ENCODE measurements at places on chromosomes 6 and 20.

- DNase-seq: no peak
Measured at GRCh38 chr6:113734982-113735381, 122.2 kb upstream of the MARCKS start.

DNA sequence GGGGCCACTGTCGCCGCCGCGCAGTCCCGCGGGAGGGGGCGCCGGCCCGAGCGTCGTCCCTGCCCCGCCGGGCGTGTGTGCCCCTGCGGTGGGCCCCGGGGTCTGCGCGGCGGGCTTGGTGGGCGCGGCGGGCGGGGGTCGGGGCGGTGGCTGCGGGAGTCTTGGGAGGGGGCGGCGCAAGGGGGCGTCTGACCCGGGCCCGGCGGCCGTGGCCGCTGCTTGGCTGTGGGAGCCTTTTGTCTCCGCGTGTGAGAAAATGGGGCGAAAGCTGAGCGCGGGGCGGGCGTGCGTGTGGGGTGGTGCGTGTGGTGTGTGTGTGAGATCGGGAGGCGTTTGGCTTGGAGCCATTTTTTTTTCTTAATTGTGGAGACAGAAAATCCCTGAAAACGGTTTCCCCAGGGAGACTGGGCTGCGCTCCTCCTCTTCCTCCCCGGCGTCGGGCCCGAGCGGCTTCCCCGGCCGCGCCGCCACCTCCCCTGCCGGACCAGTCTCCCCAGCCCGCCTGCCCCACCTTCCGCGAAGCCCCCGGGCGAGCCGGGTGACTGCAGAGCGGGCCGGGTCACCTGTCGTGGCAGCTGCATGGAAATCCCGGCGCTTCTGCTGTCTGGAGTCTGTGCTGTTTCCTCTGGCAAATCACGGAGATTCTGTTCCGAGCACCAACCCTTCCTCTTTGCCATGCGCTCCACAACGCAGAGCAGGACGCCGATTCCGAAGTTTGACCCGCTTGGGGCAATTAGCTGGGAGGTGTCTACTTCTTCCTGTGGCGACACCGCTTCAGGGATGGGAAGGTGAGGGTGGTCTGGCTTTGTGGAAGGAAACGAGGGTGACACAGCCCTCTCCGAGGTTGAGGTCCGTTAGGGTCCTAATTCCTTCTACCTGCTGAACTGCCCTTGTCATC is 64.4 kb downstream of the GTF2H5 start:
- DNase-seq: no peak

- DNase-seq: no peak
Measured at GRCh38 chr6:145507239-145507638, 228.1 kb downstream of the EPM2A start.

DNA sequence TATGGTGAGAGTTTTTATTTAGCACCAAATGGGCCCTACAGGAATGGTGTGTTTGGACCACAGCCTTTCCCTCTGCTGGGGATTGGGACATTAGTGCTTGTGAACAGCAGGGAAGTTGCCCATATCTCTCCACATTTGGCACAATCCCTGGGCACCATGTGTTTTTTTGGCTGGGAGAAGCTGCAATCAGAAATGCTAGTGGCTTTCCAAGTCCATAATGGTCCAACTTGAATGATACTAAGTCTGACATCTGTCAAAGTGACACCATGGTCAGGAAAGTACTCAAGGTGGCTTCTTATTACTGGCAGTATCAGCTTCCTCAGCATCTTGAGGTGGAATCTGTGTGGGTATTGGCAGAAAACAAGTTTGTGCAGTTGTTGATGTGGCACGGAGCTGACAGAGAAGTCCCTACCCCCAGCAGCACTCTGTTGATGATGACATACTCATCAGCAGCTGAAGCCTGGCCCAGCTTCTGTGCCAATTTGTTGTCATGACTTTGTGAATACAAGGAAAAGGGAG is 53.0 kb downstream of the SASH1 start:
- DNase-seq: no peak

- no peak for DNase-seq
Measured at GRCh38 chr6:157853018-157853805, 30.2 kb downstream of the SNX9 start.

DNA sequence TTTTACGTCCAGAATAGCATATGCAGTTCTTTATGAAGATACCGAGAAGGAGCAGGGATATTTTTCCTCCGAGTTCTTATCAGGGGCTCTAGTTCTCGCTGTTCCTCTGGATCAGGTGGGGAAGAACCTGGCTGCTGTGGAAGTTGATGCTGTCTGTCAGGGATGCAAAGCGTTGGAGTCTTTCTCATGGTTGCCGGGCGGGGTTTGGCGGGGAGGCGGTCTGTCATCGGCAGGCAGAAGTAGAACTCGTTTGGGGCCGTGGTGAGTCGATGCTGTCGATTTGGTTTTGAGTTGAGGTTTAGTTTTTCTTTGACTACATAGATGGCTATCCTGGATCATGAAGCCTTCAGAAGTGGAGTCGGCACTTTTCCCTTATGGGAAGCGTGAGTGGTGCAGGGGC is 691.2 kb downstream of the QKI start:
- DNase-seq: no peak

- no peak for DNase-seq
Measured at GRCh38 chr6:111743862-111744692, 129.2 kb downstream of the FYN start.

- no peak for DNase-seq
Measured at GRCh38 chr20:57265336-57265996, 975 bp downstream of the BMP7 start.

GRCh38 chr6:136860043-136860442 is 37.7 kb downstream of the PEX7 start:
- no peak for DNase-seq

DNA sequence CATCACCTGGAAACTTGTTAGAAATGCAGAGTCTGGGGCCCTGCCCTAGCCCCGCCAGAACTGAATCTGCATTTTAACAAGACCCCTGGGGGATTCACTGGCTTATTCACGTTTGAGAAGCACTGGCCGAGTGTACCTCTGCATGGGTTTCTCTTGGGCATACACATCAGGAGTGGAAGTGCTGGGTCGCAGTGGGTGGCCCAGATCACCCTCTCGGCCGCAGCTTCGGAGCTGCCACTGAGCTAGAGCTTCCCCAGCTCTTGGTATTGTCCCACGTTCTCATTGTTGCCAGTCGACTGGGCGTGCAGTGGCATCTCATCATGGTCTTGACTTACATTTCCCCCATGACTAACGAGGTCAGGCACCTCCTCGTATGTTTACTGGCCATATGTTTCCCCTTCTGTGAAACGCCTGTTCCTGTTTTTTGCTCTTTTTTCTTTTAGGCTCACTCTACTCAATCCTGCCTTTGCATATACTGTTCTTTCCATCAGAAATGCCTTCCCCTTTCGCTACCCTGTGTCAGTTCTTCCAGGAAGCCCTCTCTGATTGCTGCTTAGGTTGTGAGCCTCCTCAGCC is 3.0 kb upstream of the DLGAP4 start:
- no peak for DNase-seq

DNA sequence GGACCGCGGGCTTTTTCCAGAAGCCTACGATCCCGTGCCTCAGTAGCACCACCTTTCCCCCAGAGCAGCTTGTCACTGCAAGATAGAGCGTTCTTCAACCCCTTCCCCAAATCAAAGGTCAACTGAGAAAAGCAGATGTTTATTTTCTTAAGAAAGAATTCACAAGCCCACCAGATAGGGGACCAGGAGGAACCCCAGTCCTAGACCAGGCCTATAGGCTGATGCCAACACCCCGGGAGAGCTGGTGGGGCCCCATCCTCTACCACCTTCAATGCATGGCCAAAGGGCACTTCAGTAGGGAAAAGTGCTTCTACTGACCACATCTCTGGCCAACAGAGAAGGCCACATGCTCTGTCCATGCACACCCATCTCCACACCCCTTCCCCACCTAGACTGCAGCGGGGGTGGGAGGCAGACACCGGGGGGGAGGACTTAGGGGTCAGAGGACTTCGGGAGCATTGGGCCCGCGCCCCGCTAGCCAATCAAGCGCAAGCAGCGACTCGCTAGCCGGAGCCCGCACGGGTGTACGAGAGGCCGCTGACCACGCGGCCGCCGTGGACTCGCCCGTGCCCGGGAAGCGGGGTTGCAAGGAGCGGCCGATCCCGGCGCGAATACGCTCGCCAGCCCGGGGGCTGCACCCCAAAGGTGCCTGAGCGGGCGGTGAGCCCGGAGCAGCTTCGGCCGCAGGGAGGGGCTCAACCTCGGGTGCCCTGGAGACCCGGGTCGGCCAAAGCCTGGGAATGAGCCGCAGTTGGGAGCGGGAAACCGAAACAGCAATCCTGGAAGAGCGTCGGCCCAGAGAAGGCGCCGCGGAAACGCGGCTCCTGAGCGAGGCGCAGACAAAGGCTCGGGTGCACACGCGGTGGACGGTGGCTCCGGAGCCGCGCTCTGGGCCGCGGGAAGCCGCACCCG is 2.8 kb downstream of the PDE10A start:
- DNase-seq: no peak

- DNase-seq: no peak
Measured at GRCh38 chr6:10521104-10521808, at the start of gene GCNT2. Gene GCNT2 (plus strand): TSS chr6:10521351. CDS start chr6:10528912, 7,561 bp downstream.

- no peak for DNase-seq
Measured at GRCh38 chr6:56419191-56419590, 171.8 kb upstream of the COL21A1 start.

GRCh38 chr20:1838556-1839279 is 56.5 kb upstream of the SIRPA start:
- DNase-seq: no peak

DNA sequence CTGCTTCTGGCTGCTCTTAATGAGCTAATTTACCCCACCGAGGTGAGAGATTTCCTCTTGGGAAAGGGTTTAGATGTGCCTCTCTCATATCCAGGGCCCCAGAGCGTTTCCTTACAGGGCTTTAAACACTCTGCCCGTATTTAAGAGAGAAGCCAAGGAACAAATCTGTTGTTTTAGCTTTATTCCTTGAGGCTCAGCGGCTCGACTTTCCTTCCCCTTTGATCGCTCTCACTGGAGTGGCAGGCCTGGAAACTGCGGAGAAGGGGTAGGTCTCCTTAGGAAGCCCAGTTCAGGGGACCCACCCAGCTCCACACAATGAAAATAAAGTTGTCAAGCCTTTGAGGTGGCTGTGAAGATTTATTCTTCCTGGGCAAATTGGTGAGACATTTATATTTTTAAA is 132.0 kb upstream of the JAG1 start:
- no peak for DNase-seq

Measured in cortex of kidney (tissue), 1 donor.